ENCODE measurements at places on chromosomes 6 and 20. TPM values are rescaled to one million over a fixed set of nuclear protein-coding genes. Genes with fewer than 3 reads are reported as not detected.

The OTOR gene
- not detected for total RNA-seq

The OR11A1 gene
- total RNA-seq: not detected

The C6orf141 gene
- total RNA-seq: 10.0 TPM

The MMP24 gene
- 7.3 TPM for total RNA-seq

The DLK2 gene
- 1.0 TPM for total RNA-seq

The OPRM1 gene
- not detected for total RNA-seq

The POU3F2 gene
- not detected for total RNA-seq

The YWHAB gene
- total RNA-seq: 188 TPM

The AMD1 gene
- total RNA-seq: 45.4 TPM

The LAMA5 gene
- total RNA-seq: 222 TPM

The KCNK5 gene
- total RNA-seq: 14.5 TPM

The SALL4 gene
- 0.64 TPM for total RNA-seq

The RBPJL gene
- total RNA-seq: not detected

The TRAPPC3L gene
- 0.13 TPM for total RNA-seq

The DZANK1 gene
- 2.0 TPM for total RNA-seq

The IP6K3 gene
- 3.4 TPM for total RNA-seq

The MEP1A gene
- not detected for total RNA-seq

The ELOVL4 gene
- 0.70 TPM for total RNA-seq

The CFAP206 gene
- total RNA-seq: 0.93 TPM

The ZNF318 gene
- 14.3 TPM for total RNA-seq

The KIAA1755 gene
- total RNA-seq: 2.6 TPM

The DEF6 gene
- total RNA-seq: 9.9 TPM

The TOX2 gene
- total RNA-seq: 14.5 TPM

The SLC13A3 gene
- total RNA-seq: 2.4 TPM

The TSPO2 gene
- total RNA-seq: not detected

The TRIM15 gene
- total RNA-seq: not detected

The SMAP1 gene
- 27.2 TPM for total RNA-seq

The KCNB1 gene
- total RNA-seq: 0.34 TPM

The CST4 gene
- not detected for total RNA-seq

The SYNDIG1 gene
- 2.0 TPM for total RNA-seq

The TSBP1 gene
- total RNA-seq: not detected

The OXT gene
- 0.55 TPM for total RNA-seq

The COL9A1 gene
- not detected for total RNA-seq

The CCN5 gene
- 14.3 TPM for total RNA-seq

The LINC00237 gene
- total RNA-seq: not detected

The PLCB4 gene
- 8.1 TPM for total RNA-seq

The ZKSCAN3 gene
- 7.0 TPM for total RNA-seq

The HLA-DOA gene
- total RNA-seq: 20.6 TPM

The IL20RA gene
- 6.0 TPM for total RNA-seq

The KHDRBS2 gene
- 3.5 TPM for total RNA-seq

The BPIFB6 gene
- not detected for total RNA-seq

The UBD gene
- total RNA-seq: 2.6 TPM

The BANF2 gene
- total RNA-seq: not detected

The ZNF334 gene
- 6.2 TPM for total RNA-seq

The TXLNB gene
- total RNA-seq: 0.73 TPM

The GNMT gene
- total RNA-seq: 1.0 TPM

The LTA gene
- 0.17 TPM for total RNA-seq

The LST1 gene
- total RNA-seq: 95.1 TPM

The CHD6 gene
- total RNA-seq: 27.7 TPM

The NMBR gene
- not detected for total RNA-seq
